ENCODE measurements at places on chromosomes 12 and 14.

DNA sequence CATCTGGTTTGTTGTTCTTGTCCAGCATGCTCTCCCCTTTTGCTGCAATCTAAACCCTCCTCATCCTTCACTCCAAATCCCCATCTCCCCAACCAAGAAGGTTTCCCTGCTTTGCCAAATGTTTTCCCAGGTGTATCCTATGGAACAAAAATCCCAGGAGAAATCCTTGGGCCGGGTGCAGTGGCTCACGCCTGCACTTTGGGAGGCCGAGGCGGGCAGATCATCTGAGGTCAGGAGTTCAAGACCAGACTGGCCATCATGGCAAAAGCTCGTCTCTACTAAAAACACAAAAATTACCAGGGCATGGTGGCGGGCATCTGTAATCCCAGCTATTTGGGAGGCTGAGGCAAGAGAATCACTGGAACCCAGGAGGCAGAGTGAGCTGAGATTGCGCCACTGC is 5.0 kb downstream of the KSR2 start:
- no peak for DNase-seq

DNA sequence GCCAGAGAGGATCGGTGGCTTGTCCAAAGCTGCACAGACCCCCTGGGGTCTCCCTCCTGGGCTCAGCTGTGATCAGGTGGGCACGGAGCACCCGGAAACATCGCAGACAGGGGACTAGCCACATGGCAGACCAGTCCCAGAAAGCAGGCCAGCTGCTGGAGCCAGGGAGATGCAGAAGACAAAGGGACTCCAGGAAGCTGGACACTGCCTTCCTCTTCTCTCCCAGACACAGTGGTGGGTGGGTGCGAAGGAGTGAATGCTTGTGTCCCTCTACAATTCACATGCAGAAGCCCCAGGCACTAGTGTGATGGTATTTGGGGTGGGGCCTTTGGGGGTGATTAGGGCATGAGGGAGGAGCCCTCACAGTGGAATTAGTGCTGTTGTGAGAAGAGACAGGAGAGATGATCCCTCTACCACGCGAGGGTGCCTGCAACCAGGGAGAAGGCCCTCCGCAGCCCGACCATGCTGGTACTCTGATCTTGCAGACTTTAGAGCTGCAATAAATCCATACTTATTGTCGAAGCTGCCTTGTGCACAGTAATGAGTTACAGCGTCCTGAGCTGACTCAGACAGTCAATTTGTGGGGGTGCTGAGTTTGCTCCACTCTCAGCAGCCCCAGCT is 95.2 kb downstream of the CALM1 start:
- no peak for DNase-seq

DNA sequence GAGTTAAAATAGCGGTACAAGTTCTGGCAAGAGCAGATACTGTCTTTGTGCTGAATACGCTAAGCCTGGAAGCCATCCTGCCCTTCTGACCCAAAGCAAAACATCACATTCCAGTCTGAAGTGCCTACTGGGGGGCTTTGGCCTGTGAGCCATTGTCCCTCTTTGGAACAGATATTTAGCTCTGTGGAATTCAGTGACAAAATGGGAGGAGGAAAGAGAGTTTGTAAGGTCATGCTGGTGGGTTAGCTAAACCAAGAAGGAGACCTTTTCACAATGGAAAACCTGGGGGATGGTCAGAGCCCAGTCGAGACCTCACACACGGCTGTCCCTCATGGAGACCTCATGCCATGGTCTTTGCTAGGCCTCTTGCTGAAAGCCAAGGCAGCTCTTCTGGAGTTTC is 18.5 kb downstream of the EMP1 start:
- no peak for DNase-seq

DNA sequence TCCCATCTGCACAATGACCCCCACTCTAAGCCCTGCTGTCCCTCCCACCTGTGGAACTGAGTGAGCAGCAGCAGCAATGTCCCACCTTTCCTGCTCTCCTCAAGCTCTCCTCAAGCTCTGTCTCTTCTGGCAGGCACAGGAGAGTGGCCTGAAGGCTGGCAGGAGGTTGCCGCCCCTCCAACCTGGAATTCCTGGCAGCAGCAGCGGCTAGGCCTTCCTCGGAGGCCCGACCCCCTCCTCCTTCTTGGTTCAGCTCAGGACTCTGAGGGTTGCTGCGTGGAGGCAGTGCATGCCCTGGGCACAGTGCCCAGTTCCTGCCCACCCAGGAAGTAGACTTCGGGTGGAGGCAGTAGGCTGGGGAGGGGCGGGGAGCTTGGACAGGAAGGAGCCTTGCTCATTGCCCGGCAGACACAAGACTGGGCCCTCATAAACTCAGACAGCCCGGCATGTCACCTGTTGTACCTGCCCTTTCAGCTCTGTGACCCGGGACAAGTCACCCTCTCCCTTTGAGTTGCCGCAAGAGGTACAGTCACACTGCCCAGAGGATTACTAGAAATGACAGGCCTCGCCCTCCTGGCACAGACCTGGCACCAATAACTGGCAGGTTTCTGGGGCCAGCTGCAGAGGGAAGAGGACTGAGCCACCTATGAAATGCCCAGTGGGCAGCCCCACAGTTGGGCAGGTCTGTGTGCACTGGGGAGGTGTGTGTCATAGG is 2.1 kb upstream of the SERPINA1 start:
- no peak for DNase-seq

- peak; percentile 71 for DNase-seq
Measured at GRCh38 chr12:55996715-55997534, at the start of gene SUOX. SUOX (plus strand) TSS chr12:55997276; CDS start chr12:56002222, 4,946 bp downstream.

- DNase-seq, result no peak
Measured at GRCh38 chr14:75098212-75098611, 28.6 kb downstream of the NEK9 start.

GRCh38 chr14:71610797-71611196 is 321.4 kb upstream of the RGS6 start:
- DNase-seq, result peak; percentile 17

GRCh38 chr12:106128585-106129328 is 10.0 kb downstream of the NUAK1 start:
- DNase-seq, result no peak

DNA sequence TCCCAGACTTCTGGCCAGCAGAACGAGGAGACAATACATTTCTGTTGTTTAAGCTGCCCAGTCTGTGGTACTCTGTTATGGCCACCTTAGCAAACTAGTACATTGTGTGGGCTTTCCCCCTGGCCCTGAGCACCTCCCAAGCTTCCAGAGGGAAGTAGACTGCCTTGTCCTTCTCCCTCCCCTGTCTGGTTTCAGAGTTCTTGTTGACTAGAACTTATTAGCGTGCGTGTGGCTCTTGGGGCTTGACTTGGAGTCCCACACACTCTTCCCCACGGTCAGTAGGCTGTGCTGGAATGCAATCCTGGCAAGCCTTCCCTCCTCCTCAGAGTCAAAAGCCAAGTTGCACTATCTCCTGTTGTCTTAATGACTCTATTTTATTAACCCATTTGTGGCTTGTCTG is 27.7 kb downstream of the FBLN5 start:
- DNase-seq, result no peak

DNA sequence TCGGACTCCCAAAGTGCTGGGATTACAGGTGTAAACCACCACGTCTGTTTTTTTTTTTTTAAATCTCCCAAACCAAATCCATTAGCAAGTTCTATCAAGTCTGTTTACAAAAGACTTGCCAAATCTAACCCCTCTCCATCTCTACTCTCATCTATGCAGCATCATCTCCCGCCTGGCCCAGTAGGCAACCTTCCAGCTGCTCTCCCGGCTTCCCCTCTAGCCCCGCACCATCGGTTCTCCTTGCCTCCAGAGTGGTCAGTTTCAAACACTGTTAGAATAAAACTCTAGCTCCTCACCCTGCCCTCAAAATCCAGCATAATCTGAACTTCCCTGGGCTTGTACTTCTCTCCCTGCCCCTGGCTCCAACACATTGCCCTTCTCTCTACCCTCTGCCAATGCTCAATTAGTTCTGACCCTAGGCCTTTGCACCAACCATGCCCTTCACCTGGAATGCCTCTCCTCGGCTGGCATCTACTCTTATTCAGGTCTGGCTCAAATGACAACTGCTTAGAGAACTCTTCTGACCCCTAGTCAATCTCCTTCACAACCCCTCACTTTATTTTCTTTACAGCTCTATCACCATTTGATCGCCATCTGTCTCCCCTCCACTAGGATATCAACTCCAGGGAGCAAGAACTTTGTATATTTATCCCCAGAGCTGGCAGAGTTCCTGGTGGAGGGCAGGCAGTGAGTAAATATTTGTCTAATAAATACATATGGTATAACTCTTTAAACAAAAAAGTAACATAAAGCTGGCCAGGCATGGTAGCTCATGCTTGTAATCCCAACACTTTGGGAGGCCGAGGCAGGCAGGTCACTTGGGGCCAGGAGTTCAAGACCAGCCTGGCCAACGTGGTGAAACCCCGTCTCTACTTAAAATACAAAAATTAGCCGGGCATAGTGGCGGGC is 4.9 kb downstream of the WSB2 start:
- DNase-seq, result no peak

DNA sequence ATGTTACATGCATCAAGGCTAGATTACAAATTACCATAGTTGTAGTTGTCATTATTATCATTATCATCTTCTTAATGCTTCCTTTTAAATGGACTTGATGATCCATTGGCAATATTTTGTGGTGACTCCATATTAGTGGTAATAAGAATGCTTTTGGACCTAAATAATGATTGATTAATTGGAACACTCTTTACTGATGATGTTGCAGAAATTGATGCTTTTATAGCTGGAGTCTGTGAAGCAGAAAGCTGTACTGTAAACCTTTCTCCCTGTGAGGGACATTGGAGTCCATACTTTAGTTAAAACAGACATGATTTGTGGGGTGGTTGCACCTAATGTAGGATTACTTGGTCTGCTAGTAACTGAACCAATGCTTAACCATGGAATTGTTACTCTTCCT is 190.4 kb downstream of the ATXN7L3B start:
- DNase-seq, result no peak

DNA sequence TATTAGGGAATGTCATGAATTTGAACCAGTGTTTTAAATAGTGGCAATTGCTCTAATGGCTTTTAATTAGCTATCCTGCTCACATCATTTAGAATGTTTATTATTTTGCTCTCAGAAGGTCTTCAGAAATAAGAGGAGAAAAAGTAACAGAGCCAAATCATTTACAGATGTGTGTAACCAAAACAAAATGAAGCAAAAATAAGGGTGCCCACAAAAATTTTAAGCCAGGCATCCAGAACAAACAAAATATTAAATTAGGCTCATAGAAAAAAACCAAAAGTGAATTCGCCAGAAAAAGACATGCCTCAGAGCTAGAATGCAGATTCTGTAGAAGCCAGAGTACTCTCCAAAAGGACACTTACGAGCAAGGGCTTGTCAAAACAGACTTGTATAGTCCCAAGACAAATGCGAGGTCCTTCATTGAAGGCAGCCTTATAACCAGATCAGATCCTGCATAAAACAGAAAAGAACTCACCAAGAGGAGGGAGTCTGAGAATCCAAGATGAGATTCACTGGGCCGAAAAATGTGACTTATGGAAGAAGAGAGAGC is 20.2 kb upstream of the SERPINA1 start:
- no peak for DNase-seq

- DNase-seq, result no peak
Measured at GRCh38 chr12:132852496-132852895, 23.8 kb upstream of the GOLGA3 start.

DNA sequence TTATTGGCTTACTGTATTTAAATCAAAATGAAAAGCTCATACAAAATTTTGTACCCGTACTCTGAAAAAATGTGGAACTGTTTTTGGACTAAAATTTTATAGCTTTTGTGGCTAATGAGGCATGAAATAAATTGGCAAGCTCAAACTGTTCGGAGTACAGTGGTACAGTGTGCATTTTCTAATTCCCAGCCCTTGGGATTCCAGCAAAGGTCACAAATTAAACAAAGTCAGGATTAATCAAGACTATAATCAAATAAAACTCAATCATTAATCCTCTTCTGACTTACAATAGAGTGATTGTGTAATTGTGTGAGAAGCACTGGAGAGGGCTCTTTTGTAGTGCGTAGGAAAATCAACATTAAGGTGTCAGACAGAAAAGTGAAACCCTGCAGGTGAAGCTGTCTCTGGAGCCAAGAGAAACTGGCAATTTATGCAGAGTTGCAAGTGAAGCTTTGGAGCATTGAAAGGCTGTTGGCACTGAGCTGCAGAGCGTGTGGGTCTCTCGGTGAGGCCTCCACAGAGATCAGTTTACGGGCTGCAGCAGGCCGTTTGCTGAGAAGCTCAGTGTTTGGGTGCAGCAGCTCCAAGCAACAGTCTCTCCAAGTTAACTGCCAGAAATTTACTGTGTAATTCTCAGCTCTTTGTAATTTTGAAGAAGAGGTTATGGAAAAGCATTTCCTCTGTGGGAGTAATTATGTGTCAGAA is 275.9 kb downstream of the FBXL14 start:
- DNase-seq, result peak; percentile 95

GRCh38 chr12:132329036-132329719 is at the start of gene GALNT9:
GALNT9 (minus strand) TSS chr12:132329589; CDS start chr12:132329203, 386 bp downstream.
- DNase-seq, result no peak

- no peak for DNase-seq
Measured at GRCh38 chr12:132429602-132429945, 60.4 kb upstream of the FBRSL1 start.

DNA sequence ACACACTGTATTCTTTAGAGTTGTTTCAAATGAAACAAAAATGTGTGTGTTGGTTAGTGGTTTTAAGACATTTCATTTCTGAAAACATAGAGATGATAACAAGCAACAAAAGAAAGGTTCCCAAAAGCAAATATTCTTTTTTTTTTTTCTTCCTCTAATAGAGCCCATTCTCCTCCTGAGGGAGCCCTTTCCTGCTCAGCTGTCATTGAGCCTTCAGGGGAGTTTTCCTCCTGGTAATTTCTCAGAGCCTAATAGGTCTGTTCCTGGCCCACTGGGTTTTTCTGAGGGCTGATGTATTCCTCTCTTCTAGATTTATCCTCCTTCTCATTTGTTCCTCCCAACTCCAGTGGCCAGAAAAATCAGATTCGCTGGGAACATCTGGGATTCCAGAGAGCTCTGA is 654.5 kb downstream of the NOVA1 start:
- DNase-seq, result no peak

DNA sequence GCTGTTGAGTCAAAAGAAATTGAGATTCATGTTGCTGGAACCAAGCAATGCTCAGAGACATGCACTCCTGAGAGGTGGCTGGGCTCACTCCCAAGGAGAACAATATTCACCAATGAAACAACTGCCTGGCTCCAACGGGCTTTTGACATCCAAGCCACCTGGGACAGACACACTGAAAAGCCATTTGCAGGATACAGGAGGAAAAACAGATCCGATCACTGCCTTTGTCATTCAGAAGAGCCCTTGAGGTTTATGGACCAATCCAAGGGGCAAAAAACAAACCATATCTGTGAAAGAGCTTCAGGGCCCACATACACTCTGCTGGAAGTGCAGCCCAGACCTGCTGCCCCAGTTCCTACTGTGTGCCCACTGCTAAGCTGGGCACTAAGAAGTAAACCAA is 277.5 kb downstream of the NUAK1 start:
- DNase-seq, result peak; percentile 58

- no peak for DNase-seq
Measured at GRCh38 chr12:52258335-52258901, 16.0 kb upstream of the KRT86 start.
